ENCODE measurements at places on chromosomes 4 and X.

DNA sequence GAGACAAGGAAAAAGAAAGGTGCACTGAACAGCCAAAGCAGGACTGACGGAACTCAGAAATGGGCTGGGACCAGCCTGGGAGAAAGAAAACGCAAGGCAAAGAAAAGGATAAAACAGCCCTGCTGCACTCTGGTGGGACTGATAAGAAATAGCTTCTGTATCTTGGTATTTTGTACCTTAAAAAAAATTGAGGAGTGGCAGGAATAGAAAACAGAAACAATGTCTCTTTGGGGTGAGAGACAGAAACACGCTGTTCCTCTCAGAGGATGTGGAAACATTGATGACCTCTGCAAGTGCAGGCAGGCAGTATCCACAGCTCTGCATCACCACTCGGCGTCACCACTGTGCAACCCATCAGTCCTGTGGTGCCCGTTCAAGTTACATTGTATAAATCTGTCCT, 152.5 kb upstream of the SPRY1 start:
- DNase-seq, result peak; percentile 10

- no peak for DNase-seq
Observed at GRCh38 chr4:74230902-74231499, 73.1 kb downstream of the MTHFD2L start.

- peak; percentile 5 for DNase-seq
Observed at GRCh38 chr4:140790765-140791164, 34.6 kb upstream of the TBC1D9 start.

GRCh38 chr4:5758741-5759140, 47.7 kb downstream of the EVC start:
- DNase-seq, result no peak

- no peak for DNase-seq
Observed at GRCh38 chr4:156959298-156959702, 12.3 kb downstream of the PDGFC start.

DNA sequence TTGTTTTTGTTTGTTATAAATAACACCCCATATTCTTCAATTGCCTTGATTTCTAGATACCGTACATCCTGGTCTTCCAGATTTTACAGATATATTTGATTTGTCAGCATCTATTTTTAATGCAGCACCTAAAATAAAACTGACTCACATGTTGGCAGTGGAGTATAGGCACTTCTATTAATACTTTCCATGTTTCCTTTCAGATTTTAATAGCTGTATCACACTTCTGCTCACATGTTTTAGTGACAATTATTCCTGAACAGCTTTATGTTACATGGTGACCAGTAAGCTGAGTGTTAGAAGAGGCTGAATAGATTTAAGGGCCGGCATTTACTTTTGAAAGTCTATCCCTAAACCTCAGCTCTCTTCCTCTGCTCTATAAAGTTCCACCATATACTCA, 46.1 kb downstream of the C4orf46 start:
- DNase-seq, result no peak

GRCh38 chrX:10203617-10204016, 46.8 kb downstream of the CLCN4 start:
- no peak for DNase-seq

GRCh38 chrX:7462110-7462509, 314.2 kb upstream of the PUDP start:
- DNase-seq, result no peak

GRCh38 chrX:40172401-40173142, 74.8 kb upstream of the BCOR start:
- DNase-seq, result peak; percentile 28

GRCh38 chr4:144504883-144505282, 141.1 kb upstream of the HHIP start:
- DNase-seq, result no peak

- DNase-seq, result no peak
Observed at GRCh38 chrX:130105244-130105643, 5.1 kb downstream of the ELF4 start.

All from midbrain (tissue), 1 donor.